ENCODE measurements at places on chromosomes 2 and 18. TPM values are rescaled to one million over a fixed set of nuclear protein-coding genes. Genes with fewer than 3 reads are reported as not detected.

The MBP gene
- 10.8 TPM for total RNA-seq

The ALPI gene
- not detected for total RNA-seq

The TSPYL6 gene
- total RNA-seq = not detected

The PTGR3 gene
- total RNA-seq = 12.7 TPM

The ALPG gene
- 0.27 TPM for total RNA-seq

The NTSR2 gene
- total RNA-seq = not detected

The PRSS56 gene
- not detected for total RNA-seq

GRCh38 chr2:8684540-8684877 is 2.7 kb downstream of the ID2 start:
- no peak overlapping the region for H3K27ac ChIP-seq
- no peaks in the 10 kb centered on the region for H3K36me3 ChIP-seq
- H3K4me3 ChIP-seq = peak overlapping the region; percentile 47

DNA sequence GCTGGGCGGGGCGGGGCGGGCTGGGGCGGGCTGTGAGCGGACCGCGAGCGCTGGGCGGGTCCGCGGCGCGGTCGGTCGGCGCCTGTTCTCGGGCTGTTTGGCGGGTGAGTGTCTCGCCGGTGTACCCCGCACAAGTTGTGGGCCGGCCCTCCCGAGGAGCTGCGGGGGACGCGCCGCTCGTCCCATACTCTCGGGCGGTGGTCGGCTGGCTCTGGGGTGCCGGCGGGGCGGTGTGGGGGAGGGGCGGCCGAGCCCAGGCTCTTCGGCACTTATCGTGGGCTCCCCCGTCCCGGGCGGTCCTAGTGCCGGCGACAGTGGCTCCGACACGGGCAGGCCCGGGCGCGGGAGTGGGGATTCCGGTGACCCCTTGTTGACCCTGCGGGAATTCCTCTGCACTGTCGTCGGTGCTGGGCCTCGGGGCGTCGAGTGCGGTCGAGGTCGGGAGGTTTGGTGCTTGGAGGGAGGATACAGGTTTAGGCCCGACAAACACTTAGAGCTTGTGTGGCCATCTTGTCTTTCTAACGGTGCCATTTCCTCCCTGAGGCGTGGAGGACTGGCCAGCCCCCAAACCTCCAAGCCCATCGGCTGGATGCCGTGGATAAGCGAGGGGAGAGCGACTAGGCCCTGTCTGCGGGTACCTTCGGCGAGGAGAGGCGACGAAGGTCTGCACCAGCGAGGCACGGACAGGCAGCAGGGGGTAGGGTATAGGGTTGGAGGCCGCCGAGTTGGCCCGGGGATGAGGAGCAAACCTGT is at the start of gene SEPTIN2:
Gene SEPTIN2, plus strand, starts transcription at position 47 of the 753 bp plus-strand sequence. CDS start 8,308 bp downstream, outside the sequence.
- peaks cover 50% of the 10 kb centered on the region for H3K4me1 ChIP-seq
- peak within 1 kb of the TSS; percentile 100 for H3K27ac ChIP-seq
- peak within 1 kb of the TSS; percentile 98 for H3K4me3 ChIP-seq
- peak; percentile 32 for DNase-seq

GRCh38 chr2:196925768-196926561 is 542 bp downstream of the PGAP1 start:
- peak overlapping the region; percentile 91 for H3K27ac ChIP-seq
- peaks cover 16% of the 10 kb centered on the region for H3K4me1 ChIP-seq
- peak; percentile 22 for DNase-seq
- H3K27me3 ChIP-seq = no peaks in the 10 kb centered on the region
- H3K4me3 ChIP-seq = peak overlapping the region; percentile 99

DNA sequence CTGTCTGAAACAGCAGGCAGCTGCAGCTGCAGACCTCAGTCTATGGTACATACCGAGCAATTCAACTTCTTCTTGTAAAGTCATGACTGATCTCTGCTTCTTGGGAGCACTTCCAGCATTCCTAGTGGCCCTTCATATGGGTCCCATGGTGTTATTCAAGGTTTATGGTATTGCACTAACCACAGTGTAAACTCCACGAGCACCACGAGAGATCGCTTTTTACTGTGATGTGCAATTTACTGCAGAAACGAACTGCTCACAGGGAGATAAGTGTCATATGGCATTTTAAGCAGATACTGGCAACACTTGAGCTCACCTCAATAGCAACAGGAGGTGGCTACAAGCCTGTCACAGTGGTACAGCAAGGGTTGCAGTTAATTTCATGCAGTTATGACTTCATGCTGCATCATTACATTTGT is 38.6 kb upstream of the SH3BP4 start:
- H3K4me3 ChIP-seq = no peak overlapping the region
- H3K4me1 ChIP-seq = no peaks in the 10 kb centered on the region
- peak; percentile 52 for DNase-seq
- H3K36me3 ChIP-seq = no peaks in the 10 kb centered on the region
- H3K27me3 ChIP-seq = no peaks in the 10 kb centered on the region

- H3K36me3 ChIP-seq = no peaks in the 10 kb centered on the region
- peaks cover 7% of the 10 kb centered on the region for H3K4me1 ChIP-seq
- H3K4me3 ChIP-seq = no peak overlapping the region
- H3K27me3 ChIP-seq = no peaks in the 10 kb centered on the region
- no peak for DNase-seq
- no peak overlapping the region for H3K27ac ChIP-seq
These were observed 72.6 kb downstream of the AOX1 start for GRCh38 chr2:200658278-200658864.

GRCh38 chr18:32472841-32473240 is 2.2 kb upstream of the GAREM1 start:
- no peak overlapping the region for H3K27ac ChIP-seq
- no peak overlapping the region for H3K4me3 ChIP-seq
- H3K36me3 ChIP-seq = no peaks in the 10 kb centered on the region
- no peak for DNase-seq

- H3K36me3 ChIP-seq = no peaks in the 10 kb centered on the region
- no peak overlapping the region for H3K4me3 ChIP-seq
- H3K27ac ChIP-seq = no peak overlapping the region
- H3K4me1 ChIP-seq = no peaks in the 10 kb centered on the region
- H3K27me3 ChIP-seq = no peaks in the 10 kb centered on the region
These were observed 700.1 kb downstream of the ADCYAP1 start for GRCh38 chr18:1604751-1605150.

DNA sequence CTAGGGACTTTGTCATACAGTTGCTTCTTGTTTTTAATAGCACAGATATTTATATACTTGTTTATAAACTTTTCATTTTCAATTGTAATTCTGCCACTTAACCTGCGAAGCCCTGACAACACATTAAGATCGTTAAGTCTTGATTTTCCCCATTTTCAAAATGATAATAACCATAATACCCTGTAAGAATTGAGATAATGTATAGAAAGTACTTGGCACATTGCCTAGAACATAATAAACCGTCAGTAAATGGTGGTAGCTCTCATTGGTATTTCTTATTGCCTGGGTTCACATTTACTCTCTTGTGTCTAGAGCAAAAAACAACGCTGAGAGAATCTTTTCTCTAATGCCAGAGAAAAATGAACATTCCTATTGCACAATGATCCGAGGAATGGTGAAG is 18.6 kb downstream of the PTCD3 start:
- peaks cover 85% of the 10 kb centered on the region for H3K36me3 ChIP-seq
- H3K27ac ChIP-seq = no peak overlapping the region
- no peaks in the 10 kb centered on the region for H3K4me1 ChIP-seq
- H3K27me3 ChIP-seq = no peaks in the 10 kb centered on the region
- DNase-seq = no peak

- no peaks in the 10 kb centered on the region for H3K27me3 ChIP-seq
- no peak for DNase-seq
- no peak overlapping the region for H3K4me3 ChIP-seq
- no peak overlapping the region for H3K27ac ChIP-seq
These were observed 106.7 kb upstream of the ARL4C start for GRCh38 chr2:234603619-234604018.

DNA sequence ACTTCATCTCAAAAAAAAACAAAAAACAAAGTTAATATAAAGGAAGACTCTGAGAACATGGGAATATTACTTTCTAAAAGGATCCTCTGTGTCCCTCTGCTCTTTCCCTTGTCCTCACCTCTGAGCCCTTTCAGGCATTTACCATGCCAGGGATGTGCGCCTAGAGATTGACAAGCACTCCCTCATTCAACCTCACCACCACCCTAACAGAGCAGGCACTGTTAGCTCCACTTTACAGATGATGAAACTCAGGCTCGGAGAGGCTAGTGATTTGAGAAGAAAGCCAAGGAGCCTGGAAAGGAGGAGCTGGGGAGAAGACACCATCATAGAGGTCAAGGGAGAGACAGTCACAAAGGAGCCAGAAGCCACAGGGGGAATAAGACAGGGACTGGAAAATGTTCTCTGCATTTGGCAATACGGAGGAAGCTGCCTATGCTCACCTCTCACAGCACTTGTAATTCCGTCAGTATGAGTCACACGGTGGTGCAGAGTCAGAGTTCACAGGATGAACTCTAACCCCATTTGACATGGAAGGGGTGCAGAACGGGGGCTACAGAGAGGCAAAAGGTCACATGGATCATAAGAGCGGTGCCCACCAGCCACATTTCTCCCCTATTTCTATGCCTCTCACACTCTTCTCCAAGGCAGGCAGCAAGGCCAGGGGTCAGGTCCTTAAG is 101.8 kb upstream of the NFU1 start:
- H3K27me3 ChIP-seq = no peaks in the 10 kb centered on the region
- H3K4me3 ChIP-seq = no peak overlapping the region
- H3K27ac ChIP-seq = no peak overlapping the region
- DNase-seq = no peak

DNA sequence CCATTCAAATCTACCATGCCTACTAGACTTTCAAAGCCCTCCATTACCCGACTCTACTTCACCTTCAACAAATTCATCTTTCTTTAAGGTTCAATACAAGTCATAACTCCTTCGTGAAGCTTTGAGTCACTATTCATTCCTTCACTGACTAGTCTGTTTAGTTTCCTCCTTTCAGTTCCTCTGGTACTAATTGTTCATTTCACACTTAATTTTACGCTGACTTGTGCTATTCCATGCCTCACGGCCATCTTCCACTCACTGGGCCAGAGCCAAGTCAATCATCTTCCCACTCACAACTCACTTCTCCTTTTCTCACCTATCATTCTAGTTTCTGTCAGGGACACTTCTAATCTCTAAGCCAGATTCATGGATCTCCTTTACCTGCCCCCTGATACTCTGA is 136.2 kb downstream of the MTX2 start:
- no peak overlapping the region for H3K27ac ChIP-seq
- H3K4me3 ChIP-seq = no peak overlapping the region
- H3K27me3 ChIP-seq = no peaks in the 10 kb centered on the region
- no peak for DNase-seq
- no peaks in the 10 kb centered on the region for H3K36me3 ChIP-seq

DNA sequence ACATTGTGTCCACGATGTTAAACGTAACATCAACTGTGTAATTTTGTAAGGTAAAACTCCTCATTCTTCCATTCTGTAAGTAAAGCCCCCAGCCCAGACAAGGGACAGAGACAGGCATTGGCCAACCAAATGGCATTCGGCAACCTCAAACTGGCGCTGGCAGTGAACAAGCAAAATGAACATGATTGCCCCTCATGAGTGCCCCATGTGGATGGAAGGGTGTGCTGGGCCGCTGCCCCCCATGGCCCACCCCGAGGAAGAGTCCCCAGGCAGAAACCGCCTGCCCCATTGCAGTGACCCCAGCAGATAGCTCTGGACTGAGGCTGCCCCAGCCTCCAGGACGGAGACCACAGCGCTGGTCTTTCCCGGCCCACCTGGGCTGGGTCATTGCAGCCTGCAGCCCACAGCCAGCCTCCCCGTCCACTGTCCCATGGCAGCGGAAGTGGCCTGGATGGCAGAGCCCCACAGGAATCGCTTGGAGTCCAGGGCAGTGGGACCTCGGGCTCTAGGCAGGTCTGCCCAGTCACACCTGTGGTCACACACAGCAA is 220.2 kb downstream of the HDAC4 start:
- H3K36me3 ChIP-seq = no peaks in the 10 kb centered on the region
- no peaks in the 10 kb centered on the region for H3K27me3 ChIP-seq
- H3K4me1 ChIP-seq = no peaks in the 10 kb centered on the region
- no peak overlapping the region for H3K27ac ChIP-seq

DNA sequence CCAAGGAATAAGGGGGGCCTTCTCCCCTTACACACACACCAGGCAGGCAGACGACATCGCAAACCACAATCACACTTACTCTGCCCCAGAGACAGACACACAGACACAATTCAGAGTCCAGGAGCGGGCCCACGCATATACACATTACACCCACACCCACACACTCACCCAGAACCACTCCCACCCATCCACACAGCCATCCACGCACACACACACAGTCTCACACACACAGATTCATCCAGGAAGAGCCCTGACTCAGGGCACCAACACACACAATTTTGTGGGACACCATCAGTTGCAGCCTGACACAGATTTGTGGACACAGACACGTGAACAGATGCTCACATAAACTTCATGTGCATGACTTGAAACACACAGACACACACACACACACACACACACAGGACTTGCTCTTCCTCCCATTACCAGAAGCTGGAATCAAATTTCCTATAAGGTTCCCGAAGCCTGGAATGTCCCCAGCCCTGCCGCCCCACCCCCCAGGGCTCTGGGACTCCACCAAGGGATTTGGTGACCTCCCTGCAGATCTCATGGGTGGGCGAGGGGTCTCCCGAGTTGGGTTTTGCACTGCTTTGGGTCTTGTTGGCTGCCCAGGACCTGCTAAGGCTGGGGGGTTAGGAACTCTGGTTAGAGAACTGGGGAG is 23.5 kb downstream of the TNS1 start:
- peak overlapping the region; percentile 1 for H3K27ac ChIP-seq
- H3K4me1 ChIP-seq = peaks cover 15% of the 10 kb centered on the region
- H3K27me3 ChIP-seq = no peaks in the 10 kb centered on the region
- H3K36me3 ChIP-seq = no peaks in the 10 kb centered on the region
